Skin of body (tissue), 3 donors: ENCODE measurements at places on chromosomes 3 and 15.
A peak's percentile ranks its signal among the peaks of the same experiment; 100 is the strongest.

DNA sequence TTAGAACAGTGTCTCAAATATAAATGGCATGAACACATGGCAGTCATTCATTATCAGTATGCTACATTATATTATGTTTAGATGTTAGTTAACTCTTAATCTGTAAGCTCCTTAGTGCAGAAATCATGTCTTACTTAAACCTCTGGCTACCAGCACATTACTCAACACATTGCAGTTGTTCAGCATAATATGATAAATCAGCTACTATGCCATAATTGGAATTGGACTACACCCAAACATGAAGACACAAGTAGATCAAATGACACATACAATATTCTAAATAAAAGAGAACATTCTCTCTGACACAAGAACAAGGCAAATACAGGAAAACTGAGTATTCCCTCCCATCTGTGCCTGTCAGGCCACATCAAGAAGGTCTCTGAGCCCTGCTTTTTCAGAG is 116.1 kb downstream of the PCCB start:
- no peak for DNase-seq

GRCh38 chr15:69693059-69693458 is 240.4 kb downstream of the RPLP1 start:
- DNase-seq = no peak

DNA sequence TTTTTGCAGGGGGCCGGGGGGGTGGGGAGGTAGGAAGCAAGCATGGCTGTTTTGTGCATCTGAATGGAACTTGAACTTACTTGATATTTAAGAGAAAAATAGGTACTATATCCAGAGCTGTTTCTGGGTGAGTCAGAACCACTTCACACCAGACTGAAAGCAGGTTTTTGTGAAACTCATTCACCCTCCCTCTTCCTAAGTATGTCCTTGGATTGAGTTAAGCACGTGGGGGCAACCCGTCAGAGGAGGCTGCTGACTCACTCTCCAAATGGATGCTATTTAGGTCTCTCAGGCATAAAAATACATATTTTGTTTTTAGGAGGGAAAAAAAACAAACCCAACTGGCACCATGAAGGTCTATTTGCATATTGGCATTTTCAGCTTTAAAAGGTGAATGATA is 270.3 kb downstream of the RYR3 start:
- no peak for DNase-seq

DNA sequence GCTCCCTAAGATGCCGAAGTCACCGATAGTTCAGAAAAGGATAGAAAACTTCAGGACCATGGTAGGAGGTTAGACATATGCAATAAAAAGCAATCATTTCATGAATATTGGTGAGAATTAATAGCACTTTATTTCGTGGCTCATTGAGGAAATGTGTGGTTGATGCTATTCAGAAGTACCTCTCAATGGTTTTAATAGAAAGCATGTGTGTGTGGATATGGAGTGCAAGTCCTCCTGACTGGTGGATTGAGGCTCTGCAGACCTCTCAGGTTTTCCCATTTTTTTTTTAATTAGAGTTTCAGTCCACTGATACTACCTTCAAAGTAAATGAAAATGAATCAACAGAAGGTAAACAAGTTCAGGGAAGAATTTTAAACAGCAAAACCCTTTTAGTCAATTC is 384.3 kb upstream of the RARB start:
- DNase-seq = no peak

DNA sequence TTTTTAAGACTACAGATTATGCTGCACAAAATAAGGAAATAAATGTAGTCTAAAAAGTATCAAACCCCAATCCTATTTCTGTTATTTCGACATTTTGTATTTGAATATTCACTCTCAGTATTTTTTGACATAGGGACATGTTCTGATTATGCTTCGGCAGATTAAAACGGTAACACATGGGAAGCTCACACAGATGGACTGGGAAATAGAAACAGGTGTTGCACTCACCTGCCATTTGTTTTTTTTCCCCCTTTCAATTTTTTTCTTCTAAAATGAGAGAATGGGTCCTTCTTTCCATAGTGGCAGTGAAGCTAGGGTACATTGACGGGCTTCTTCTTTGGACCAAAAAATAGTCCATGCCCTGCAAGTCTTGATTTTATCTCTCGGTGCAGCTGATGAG is 163.1 kb downstream of the MYRIP start:
- no peak for DNase-seq

DNA sequence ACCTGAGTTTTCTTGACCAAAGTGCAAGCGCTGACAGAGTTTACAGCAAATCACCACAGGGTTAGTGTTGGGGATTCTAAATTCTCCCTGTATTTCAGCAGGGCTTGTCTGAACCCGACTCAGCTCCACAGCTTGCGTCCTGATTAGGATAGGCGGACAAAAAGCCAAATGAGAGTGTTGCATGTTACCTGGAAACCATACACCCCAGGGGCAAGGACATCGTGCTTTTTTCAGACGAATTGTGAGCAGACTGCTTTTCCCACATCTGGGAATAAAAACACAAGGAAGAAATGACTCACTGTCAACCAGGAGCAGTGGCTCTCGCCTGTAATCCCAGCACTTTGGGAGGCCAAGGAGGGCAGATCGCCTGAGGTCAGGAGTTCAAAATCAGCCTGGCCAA is 3.0 kb downstream of the DZIP1L start:
- DNase-seq = no peak

- DNase-seq = peak; percentile 41
Measured at GRCh38 chr15:70077188-70078147, 20.2 kb downstream of the TLE3 start.
